COR-L47 (cell line): ENCODE measurements at places on chromosomes 4 and X.

DNA sequence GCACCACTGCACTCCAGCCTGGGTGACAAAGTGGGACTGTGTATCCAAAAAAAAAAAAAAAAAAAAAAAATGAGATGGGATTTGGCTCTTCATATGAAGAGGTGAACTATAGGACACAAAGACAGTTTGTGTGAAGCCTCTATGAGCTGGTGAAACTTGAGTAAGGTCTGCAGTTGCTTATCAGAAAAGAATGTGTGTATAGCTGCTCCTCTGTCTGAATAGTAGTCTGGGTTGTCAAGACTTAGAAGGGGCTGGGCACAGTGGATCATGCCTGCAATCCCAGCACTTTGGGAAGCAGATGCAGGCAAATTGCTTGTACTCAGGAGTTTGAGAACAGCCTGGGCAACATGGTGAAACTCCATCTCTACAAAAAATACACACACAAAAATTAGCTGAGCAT is 82.8 kb downstream of the ARSF start:
- no peak for DNase-seq

GRCh38 chr4:26151615-26152014 is 169.2 kb upstream of the RBPJ start:
- no peak for DNase-seq

- no peak for DNase-seq
These were observed 38.0 kb upstream of the ADGRL3 start for GRCh38 chr4:61162116-61162515.

GRCh38 chr4:170234800-170235199 is 145.0 kb upstream of the AADAT start:
- no peak for DNase-seq

GRCh38 chrX:47751670-47752069 is 85.0 kb upstream of the ZNF81 start:
- no peak for DNase-seq

- no peak for DNase-seq
These were observed 814 bp upstream of the RBM47 start for GRCh38 chr4:40630335-40631021.

GRCh38 chr4:48604527-48604926 is 114.5 kb downstream of the ZAR1 start:
- DNase-seq = no peak

DNA sequence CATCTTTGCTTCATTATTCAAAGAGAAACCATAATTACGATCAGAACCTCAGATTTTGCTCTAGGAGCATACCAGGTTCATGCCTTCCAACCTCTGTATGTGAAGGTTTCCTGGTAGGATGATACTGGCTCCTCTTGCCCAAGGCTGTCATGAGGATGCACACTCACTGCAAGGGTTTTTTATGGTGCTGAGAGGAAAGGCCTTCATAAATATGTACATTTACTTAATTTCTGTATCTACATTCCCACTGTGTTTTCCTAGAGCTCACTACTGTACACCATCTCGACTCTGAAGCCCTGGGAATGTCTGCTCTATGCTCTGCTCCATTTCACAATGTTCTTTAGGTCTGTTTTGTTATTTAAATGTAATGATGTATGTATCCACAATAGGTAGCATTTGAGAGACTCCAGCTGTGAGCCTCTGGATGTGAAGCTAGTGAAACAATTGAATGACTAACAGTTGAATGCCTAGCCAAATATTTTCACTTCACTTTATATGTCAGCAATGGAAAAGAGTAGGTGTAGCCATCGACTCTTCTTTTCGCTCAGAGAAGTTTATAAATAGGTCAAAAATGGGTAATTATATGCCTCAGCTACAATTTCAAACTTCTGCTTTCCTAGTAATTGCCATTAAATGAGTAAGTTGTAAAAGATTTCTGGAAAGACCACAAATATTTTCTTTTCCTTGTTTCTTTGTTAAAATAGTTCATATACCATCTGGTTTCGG is 228.0 kb downstream of the PALLD start:
- DNase-seq = no peak

GRCh38 chr4:44016570-44017421 is 431.8 kb downstream of the KCTD8 start:
- peak; percentile 64 for DNase-seq

DNA sequence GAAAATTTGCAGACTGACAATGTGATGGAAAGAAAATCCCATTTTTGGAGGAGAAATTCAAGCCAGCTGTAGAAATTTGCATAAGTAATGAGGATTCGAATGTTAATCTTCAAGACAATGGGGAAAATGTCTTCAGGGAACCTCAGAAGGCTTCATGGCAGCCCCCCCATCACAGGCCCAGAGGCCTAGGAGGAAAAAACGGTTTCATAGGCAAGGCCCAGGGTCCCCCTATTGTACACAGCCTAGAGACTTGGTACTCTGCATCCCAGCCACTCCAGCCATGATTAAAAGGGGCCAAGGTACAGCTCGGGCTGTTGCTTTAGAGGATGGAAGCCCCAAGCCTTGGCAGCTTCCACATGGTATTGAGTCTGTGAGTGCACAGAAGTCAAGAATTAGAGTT is 303.6 kb upstream of the PCDH7 start:
- DNase-seq = no peak

- DNase-seq = no peak
These were observed 12.0 kb upstream of the CD38 start for GRCh38 chr4:15765910-15766697.

GRCh38 chrX:122626871-122627270 is 557.2 kb upstream of the GRIA3 start:
- no peak for DNase-seq

DNA sequence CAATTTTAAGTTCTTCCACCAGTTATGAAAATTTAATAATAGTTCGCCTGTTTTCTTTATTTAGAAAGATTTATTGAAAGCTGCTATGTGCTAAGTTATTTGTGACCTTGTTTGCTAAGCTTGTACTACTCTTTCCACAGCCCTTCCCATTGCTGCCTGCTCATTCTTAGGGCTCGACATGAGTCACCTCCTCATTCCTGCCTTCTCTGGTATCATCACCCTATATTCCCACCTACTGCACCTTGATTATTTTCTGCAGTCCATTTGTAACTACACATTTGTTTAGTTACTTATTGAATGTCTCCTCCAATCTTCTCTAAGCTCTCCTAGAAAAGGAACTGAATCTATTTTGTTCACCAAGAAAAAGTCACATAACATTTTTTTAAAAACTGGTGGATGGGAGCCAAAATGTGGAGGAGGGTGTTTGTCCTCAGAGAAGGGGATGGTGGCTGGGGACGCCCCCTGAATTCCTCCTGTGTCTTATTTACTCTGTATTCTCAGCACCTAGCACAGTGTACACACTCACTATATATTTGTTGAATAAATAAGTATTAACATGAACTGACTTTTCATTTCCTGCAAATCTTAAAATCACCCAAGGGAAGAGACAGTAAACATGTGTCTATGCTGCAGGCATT is 3.7 kb upstream of the RAB9A start:
- DNase-seq = no peak

GRCh38 chr4:3467601-3468031 is 4.5 kb downstream of the DOK7 start:
- DNase-seq = no peak

- DNase-seq = no peak
These were observed 30.4 kb upstream of the LAMP2 start for GRCh38 chrX:120499301-120500072.

- DNase-seq = no peak
These were observed 36.4 kb downstream of the ASB9 start for GRCh38 chrX:15233416-15234015.

- no peak for DNase-seq
These were observed at the start of gene TLR1 for GRCh38 chr4:38804654-38805295. TSS of gene TLR1 (minus strand) at chr4:38804791. CDS start at chr4:38798831, 5,960 bp downstream.

- DNase-seq = no peak
These were observed 4.7 kb downstream of the LIMCH1 start for GRCh38 chr4:41542526-41543275.

DNA sequence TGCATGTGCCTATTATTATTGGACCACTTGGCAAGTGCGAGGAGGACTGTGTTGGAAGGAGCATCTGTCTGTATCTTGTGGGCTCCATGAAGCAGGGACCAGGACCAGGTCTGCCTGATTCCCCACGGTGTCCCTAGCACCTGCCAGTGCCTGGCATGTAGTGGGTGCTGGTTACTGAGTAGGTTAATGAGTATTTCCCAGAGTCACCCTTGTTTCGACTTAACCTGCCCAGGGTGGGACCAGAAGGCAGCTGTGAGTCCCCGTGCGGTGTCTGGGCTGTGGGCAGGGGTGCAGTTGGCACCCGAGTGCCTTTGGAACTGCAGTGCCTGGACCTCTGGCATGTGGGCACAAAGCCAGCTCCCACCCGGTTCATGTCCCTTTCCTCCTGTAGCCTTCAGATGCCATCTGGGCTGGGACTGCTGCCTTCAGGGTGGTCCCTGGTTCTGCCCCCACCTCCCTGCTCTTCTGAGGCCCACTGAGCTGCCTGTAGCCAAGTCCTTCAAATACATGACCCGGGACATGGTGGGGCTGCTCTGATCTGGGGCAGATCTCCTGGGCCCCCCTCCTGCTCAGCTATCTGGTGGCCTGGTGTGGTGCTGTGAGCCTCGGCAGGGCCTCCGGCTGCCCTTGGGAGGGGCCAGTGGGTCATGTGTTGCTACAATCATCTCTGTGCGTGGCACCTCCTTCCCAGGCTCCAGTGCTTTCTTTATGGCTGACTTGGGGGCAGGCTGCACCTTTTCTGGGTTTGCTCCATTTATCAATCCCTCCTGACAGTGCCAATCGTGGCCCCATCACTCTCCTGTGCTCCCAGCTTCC is 53.0 kb upstream of the SORCS2 start:
- no peak for DNase-seq
